ENCODE measurements at places on chromosomes 6 and 20.

DNA sequence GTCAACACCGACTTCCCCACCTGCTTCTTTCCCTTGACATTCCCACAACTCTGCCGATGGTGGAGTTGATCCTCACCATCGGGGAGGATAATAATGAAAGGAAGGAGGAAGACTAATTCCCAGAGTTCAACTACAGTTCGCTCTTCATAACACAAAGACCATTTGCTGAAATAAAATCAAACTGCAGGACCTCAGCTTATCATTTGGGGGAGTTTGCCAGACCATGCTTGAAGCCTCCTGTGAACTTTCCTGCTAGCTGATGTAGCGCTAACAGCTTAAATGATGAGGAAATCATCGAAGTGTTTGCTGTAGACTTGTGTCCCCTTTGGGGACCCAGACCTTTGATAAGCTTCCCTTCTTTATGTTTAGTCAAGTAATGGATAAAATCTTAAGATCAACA is 26.2 kb downstream of the PROKR2 start:
- DNase-seq = no peak

DNA sequence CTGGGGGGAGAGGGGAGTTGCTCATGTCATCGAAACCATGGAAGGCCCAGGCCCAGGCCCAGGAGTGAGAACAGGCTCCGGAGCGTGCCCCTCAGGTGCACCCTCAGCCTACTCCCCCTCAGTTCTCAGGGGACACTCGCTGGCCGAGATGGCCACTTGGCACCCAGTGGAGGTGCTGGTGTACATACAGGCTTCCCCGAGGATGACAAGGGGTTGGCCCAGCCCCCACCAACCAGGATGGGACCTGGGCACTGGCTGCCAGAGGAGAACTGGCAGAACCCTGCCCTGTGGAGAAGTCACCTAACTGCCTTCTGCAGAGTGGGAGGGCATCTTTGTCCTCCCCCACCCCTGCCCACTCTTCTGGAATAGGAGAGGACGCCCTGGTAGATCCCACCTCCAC is 9.5 kb downstream of the NKX2-2 start:
- DNase-seq = no peak

DNA sequence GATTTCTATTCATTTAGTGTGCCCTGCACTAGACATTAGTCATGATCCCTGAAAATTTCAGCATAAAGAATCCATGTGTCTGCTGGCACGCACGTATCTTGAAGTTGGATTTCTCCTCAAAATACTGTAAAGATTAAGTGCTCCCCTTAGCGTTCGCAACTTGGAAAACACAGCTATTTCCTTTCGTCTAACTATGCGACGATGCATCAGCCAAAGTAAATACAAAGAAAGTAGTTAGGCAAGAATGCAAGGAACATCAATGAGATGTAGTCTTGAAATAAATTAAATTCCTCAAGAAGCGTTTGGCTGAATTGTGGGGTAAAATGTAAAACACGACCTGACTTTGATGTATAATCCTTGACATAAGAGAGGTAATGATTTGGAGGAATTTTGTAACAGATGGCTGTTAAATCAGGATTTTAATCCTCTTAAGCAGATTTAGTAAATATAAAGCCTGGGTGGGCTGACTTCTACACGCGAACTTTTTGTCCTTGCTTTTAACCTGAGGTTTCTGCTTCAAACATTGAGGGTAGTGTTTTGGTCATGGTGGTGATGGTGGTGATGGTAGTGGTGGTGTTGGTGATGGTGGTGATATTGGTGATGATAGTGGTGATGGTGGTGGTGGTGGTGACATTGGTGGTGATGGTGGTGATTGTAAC is 88.2 kb downstream of the FOXF2 start:
- DNase-seq = no peak

DNA sequence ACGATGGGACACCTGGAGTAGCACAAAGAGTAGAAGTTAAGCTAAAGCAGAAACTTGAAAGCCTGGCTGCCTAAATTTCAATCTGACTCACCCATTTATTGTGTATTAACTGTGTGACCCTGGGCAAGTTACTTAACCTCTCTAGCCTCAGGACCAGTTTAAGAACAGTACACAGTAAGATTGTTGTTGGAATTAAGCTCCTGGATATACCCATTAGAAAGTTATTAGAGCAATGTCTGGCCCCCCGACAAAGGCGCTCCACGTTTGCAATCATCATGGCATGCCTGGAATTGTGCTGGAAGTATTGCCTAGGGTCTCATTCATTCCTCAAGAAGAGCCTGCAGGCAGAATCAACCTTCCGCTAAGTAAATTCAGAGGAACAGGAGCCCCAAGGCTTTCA is 1.4 kb downstream of the SDC4 start:
- no peak for DNase-seq

GRCh38 chr6:16361861-16362260 is 123.5 kb downstream of the GMPR start:
- no peak for DNase-seq

DNA sequence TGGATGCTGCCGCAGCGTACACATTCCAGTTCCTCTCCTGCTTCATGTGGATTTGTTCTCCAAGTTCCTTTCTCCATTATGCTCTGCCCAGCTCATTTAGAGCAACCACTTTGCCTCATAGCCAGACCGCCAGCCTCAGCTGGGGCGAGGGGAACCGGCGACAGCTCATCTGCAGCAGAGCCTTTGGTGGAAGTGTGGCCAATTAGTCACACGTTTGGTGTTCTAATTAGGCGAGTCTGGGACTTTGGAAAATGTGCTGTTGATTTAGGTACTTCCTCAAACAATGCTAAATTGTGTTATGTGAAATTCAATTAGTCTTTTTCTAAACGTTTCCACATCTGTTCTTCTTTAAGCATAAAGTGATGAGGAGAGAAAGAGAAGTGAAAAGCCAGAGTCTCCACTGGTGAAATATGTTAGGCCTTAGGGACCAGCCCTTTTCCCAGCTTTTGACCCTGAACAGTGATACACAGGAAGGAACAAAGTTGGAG is 217.9 kb downstream of the TBX18 start:
- no peak for DNase-seq

DNA sequence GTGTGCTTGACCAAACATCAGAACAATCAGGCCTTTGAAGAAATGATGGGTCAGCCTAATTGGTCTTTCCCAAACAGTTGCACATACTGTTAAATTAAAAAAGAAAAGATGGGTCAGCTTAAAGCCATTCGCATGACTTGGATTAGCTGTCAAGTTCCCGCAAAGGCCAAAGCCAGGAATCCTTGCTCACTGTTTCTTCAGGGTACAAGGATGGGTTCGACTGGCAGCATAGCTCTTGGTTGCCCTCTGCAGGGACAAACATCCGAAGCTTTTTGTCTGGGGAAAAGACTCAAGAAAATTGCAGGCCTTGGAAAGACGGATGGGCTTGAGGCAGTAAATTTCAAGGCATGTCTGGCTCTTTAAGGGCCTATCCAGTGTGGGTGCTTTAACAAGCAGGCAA is 168.0 kb downstream of the HDGFL1 start:
- DNase-seq = no peak

- DNase-seq = no peak
These were observed 37.7 kb upstream of the PRSS16 start for GRCh38 chr6:27209659-27210269.

- no peak for DNase-seq
These were observed 92.0 kb upstream of the SCP2D1 start for GRCh38 chr20:18721551-18722115.

GRCh38 chr6:135008072-135008940 is 46.3 kb downstream of the HBS1L start:
- DNase-seq = no peak

DNA sequence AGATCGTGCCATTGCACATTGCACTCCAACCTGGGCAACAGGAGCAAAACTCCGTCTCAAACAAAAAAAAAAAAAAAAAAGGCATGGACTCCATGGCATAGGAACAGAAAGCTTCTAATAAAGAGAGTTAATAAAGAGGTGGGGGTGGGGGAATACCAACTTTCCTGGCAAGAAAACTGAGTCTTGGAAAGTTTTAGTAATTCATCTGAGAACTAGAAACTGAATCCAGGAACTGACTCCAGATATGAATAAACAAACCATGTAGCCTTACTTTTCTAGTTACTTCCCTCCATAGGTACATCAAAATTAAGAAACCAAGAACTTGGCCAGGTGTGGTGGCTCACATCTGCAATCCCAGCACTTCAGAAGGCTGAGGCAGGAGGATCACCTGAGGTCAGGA is 38.5 kb downstream of the PTPRT start:
- no peak for DNase-seq

DNA sequence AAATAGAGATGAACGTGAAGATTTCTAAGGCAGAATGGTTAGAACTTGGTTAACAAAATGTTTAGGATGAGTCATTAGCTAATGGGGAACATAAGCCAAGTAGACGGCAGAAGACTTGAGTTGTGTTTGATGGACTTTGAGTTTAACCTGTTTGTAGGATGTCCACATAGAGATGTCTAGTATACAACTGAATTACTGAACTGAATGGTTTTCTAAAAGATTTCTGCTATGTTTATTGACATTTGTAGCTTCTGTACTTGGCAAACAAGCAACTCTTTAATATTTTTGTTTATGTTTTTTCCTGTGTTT is 54.5 kb upstream of the DYNLRB1 start:
- DNase-seq = no peak

DNA sequence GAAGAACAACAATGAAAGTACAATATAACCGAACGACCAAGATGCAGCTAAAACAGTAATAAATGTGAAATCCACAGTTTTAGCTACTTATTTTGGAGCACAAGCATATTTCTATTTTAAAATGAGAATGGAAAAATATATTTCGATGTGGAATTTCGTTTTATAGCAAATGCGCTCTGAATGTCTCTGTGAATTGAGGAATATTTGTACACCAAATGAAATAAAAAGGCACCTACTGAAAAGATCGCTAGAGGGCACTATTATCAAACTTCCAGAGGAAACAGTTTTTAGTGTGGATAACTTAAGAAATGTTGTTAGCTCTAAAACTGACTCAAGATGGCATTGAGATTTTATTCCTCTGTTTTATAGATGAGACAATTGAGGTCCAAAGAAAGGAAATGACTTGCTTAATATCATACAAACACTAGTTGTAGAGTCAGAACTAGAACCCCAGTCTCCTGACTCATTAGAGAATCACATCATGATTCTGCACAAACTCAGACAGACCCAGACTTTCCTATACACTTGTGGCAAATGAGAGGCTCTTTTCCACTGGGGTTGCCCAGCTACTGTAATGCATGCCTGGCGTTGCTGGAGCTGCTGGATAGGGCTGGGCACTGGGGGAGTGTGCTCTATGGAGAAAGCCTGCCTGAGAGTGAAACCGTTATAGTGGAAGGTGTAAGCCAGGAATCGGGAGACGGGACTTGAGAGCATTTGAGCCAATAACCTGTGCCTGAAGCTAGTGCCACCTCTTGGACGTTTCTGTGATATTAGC is 51.9 kb downstream of the GCLC start:
- DNase-seq = peak; percentile 37

DNA sequence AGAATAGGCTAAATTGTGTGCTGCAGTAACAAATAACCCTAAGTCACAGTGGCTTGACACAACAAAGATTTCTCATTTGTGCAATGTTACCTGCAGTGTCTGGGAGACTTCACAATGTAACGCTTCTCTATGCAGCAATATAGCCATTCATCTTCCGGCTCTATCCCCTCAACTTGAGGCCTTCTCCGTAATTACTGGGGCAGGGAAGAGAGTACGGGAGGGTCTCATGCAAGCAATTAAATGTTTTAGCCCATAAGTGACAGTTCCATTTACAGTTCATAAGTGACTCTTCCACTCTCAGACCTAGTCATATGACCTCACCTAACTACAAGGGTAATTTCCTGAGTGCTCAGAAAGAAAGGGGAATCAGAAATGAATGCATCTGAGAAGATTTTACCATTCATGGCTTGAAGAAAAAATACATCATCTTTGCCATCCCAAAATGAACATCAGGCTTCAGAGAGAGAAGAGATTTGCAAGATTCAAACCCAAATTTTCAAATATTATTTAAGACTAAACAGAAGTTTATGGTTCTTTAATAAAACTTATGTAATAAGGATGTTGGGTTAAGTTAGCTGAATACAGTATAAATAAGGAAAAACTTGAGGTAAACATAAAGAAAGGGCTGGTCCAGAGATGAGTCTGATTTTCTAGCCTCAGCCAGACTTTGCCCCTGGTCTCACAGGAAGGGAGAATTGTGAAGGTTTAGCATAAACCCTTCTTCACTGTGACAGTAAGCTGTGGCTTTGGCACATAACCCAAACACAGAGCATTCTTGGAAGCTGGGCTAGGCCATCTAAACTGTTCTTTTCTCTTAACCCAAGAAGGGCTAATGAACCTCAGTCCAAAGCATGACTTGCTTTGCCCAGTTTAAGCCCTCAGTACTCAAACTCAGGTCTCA is 13.3 kb downstream of the GPR6 start:
- DNase-seq = no peak

- no peak for DNase-seq
These were observed 84.2 kb upstream of the ENPP5 start for GRCh38 chr6:46254946-46255345.

- DNase-seq = peak; percentile 3
These were observed 38.0 kb downstream of the TMEM170B start for GRCh38 chr6:11575408-11576033.

- DNase-seq = no peak
These were observed 394.6 kb upstream of the MMS22L start for GRCh38 chr6:97677626-97678025.

DNA sequence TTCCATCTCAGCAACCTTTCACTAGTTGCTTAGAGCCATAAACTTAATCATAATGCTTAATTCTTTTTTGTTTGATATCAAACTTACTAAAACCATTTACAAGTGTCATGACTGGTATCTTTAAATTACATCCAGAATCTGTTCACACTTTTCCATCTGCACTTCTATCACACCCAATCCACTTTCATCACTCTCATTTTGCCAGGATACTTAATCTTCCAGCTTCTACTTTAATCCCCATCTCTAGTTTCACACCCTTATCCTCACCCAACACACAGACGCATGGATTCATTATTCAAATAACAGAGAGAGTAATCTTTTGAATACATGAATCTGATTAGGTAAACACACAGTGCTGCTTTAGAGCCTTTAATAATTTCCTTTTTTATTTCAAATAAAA is 828.4 kb downstream of the HACE1 start:
- DNase-seq = no peak

DNA sequence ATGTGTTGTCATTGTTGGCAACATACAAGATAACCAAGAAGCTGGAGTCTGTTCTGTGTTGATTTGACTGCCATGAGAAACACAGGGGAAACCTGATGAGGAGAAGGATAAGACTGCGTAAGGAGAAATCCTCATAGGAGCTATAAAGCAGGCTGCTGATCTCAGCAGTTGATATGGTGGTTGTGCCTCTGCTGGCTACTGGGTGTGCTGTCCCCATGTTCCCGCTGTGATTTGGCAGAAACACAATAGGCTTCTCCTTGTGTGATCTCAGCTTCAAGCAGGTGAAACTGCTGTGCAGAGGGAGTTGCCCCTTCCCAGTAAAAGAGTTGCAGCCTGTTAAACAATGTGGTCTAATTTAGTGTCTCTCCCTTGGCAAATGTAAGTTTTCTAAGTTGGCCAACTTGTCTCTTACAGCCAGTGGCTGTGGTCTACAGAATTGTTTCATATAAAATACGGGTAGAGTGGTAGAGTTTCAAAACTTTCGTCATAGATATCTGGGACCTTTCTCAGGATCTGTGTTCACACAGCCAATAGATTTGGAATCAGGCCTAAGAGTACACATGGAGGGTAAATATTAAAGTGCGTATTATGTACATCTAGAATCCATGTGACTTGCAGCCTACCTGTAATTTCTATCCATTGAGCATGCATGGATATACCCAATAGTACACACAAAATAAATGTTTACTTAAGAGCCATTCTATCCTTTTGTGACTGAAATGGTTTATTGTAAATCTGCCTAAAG is 78.4 kb downstream of the RNF144B start:
- DNase-seq = peak; percentile 27
